Ureter (tissue), 1 donor: ENCODE measurements at places on chromosomes 11 and 22. TPM values are rescaled to one million over a fixed set of nuclear protein-coding genes. Genes with fewer than 3 reads are reported as not detected.
A peak's percentile ranks its signal among the peaks of the same experiment; 100 is the strongest.

Gene GPR83
- total RNA-seq, result not detected

Gene MS4A12
- not detected for total RNA-seq

- DNase-seq, result no peak
Observed at GRCh38 chr22:41038732-41039131, 53.7 kb upstream of the EP300 start.

DNA sequence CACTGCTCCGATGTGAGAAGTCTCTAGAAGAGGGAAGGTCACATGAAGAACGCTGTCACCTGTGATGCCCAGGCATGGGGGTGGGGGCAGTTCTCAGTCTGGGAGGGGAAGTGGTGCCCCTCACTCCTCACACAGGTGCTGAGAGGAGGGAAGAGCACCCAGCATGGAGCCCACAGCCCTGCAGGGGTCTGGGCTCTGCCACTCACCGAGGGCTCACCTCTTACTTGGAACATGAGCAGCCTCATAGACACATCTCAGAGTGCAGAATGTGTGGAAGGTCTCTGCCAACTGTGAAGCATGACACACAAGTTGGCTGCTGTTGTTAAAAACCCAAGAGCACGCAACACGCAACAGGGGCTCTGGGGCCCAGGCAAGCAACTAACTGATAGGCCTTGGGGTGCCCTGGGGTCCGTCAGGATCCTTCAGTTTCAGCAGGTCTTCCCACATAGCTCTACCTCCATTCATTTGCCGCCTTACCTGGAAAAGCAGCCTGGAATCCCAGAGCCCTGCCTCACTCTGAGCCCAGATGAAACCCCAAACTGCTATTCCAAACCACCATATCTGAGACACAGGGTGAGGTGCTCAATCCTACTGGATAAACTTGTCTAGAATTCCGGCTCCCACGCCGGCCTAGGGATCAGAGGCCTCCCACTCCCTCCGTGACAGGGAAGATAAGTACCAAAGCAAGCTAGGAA is 17.5 kb upstream of the TMPRSS4 start:
- no peak for DNase-seq

- peak; percentile 76 for DNase-seq
Observed at GRCh38 chr11:73288873-73289707, 17.0 kb downstream of the P2RY6 start.

DNA sequence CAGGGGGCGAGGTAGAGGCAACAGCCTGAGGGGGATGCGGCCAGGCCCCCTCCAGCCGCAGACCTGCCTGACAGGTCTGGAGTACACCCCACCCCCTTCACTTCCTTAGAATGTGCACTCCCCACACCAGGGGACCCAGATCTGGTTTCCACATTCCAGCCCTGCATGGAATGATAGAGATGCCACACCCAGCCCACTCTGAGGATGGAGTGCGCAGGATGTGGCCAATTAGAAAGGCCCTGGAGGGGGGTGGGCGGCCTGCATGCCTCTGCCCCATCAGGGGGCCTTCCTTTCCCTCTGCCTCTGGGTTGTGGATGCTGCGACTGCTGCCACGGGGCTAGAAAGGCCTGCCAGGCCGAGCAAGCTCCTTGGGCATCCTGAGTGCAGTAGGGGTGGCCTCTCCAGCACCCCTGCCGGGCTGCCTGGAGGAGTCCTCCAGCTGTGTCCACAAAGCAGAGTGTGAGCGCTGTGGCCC is 28.2 kb upstream of the MGAT3 start:
- no peak for DNase-seq
